ENCODE measurements at places on chromosomes 7 and 10.

DNA sequence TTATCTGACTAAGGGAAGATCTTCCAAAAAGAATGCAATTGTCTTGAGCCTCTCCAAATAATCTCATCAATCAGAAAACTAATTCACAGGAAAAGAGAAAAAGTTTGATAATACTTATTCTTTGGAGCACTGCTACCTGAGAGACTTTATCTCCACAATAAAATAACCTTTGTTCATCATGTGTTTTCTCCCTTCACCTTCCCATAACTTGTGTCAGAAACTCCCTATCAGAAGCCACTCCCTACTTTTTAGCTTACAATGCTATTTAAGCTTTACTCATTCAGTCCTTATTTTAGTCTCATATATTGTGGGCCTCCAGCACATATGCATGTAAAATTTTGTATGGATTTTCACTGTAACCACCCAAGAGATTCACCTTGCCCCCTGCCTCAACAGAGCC, 998 bp downstream of the CYP3A43 start:
- no peak for DNase-seq

GRCh38 chr7:24069751-24070150, 214.2 kb upstream of the NPY start:
- no peak for DNase-seq

DNA sequence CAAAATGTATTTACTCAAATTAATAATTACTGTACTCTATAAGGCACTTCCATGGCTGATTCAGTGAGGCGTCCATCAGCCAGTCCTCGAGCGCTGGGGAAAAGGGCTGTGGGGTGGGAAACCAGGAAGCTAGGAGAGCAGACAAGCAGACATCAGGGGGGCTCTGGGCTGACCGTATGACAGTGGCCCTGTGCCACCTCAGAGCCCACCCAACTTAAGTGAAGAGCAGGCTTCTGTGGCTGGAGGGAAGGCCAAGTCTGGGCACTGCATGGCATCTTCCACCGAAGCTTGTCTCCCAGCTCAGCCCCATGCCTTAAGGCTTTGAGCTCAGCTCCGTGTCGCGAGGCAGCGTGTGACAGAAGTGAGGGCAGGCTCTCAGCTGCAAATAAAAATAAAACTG, 464.5 kb upstream of the ZMIZ1 start:
- DNase-seq, result no peak

DNA sequence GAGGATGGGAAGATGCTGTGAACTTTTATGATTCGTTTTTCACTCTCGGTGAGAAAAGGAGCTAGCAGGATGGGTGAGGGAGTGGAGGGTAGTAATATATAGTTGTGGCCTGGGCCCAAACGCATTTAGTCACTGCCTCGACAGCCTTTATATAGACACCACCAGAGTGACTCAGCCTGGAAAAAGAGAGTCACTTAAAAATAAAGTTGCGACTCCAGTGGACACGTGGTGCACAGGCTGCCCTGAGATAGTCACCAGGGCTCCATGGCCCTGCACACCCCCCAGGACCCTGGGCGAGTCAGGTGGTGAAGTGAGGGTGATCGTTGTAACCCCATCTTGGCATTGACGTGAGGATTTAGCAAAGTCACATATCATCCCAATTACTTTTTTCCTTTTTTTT, 106.7 kb downstream of the CUX1 start:
- DNase-seq, result peak; percentile 81

DNA sequence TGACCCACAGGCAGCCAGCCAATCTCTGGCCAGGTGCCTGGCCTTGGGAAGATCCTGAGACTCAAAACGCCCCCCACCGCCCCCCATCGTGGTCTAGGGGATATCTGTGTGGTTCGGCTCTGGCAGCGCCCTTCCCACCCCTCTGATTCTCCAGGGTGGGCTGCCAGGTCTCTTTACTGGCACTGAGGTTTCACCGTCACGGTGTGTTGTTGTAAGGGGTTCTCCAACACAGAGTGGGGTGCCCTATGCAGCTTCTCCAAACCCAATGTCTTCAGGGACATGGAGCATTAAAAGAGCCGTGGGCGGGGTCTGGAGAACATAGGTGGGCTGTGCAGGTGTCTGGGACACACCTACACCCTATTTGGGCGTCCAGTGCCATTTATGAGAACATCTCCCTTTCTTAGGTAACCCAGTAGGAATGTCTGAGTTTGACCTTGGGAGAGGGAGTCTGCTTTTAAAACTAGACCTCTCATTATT, 1.5 kb downstream of the MAFK start:
- no peak for DNase-seq

All from brain microvascular endothelial cell (primary cell).